Breast epithelium (tissue), 4 donors: ENCODE measurements at places on chromosomes 1 and 21.

DNA sequence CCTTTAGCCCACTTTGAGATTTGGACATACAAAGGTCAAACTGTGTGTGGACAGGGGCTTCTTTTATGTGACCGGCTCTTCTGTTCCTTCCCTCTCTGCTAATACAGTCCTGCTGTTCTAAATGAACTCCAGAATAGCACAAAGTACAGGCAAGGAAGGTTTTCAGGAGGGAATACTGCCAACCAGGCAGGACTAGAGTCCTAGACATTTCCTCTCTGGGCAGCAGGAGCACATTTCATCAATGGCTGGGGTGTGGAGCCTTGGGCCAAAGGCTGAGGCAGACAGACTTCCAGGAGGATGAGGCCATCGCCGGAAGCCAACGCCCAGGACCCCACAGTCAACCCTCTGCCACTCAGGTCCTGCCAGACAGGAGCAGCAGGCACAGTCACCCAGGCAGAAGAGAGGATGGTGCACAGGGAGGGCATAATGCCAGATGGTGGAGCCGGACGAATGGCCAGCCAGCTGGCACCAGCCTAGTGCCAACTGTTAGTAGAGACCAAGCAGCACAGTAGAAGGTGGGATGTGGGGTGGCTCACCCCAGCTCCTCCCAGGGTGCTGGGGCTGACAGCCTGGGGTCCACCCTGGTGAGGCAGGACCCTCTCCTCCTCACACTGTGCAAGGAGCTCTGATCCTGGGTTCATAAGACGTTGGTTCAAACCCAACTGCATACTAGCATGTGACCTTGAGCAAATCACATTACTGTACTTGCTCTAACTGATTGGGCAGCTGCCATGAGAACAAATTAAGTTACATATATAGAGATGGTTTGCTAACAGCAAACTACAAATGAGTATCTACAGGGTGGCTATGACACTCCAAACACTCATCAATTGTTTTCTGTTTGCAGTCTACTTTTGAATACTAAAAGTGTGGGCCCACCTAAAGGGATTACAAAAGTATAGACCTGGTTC, 410.7 kb downstream of the SIPA1L2 start:
- no peaks in the 10 kb centered on the region for H3K36me3 ChIP-seq
- H3K27ac ChIP-seq = no peak overlapping the region
- H3K4me3 ChIP-seq = no peak overlapping the region

- H3K4me1 ChIP-seq = no peaks in the 10 kb centered on the region
- no peak overlapping the region for H3K4me3 ChIP-seq
- no peak for DNase-seq
- H3K27ac ChIP-seq = no peak overlapping the region
Measured at GRCh38 chr1:115506518-115506917, 135.3 kb upstream of the VANGL1 start.

GRCh38 chr1:41380195-41380594, 19.0 kb downstream of the FOXO6 start:
- H3K27ac ChIP-seq = peak overlapping the region; percentile 98
- no peak overlapping the region for H3K4me3 ChIP-seq
- H3K36me3 ChIP-seq = no peaks in the 10 kb centered on the region
- no peaks in the 10 kb centered on the region for H3K27me3 ChIP-seq
- DNase-seq = no peak

- no peaks in the 10 kb centered on the region for H3K36me3 ChIP-seq
- H3K4me1 ChIP-seq = no peaks in the 10 kb centered on the region
- no peak overlapping the region for H3K27ac ChIP-seq
- H3K4me3 ChIP-seq = no peak overlapping the region
- DNase-seq = no peak
- H3K27me3 ChIP-seq = no peaks in the 10 kb centered on the region
Measured at GRCh38 chr1:181612100-181612499, 128.8 kb downstream of the CACNA1E start.

GRCh38 chr1:10519016-10519417, 44.3 kb downstream of the PEX14 start:
- H3K4me3 ChIP-seq = no peak overlapping the region
- H3K27ac ChIP-seq = peak overlapping the region; percentile 38
- no peaks in the 10 kb centered on the region for H3K4me1 ChIP-seq
- no peak for DNase-seq

- no peak overlapping the region for H3K4me3 ChIP-seq
- no peak overlapping the region for H3K27ac ChIP-seq
- no peaks in the 10 kb centered on the region for H3K27me3 ChIP-seq
Measured at GRCh38 chr1:229843627-229844238, 217.7 kb downstream of the URB2 start.

- H3K27ac ChIP-seq = no peak overlapping the region
- H3K4me3 ChIP-seq = no peak overlapping the region
- no peaks in the 10 kb centered on the region for H3K27me3 ChIP-seq
- DNase-seq = no peak
- no peaks in the 10 kb centered on the region for H3K36me3 ChIP-seq
- H3K4me1 ChIP-seq = no peaks in the 10 kb centered on the region
Measured at GRCh38 chr1:21099034-21099868, 77.4 kb downstream of the EIF4G3 start.

- no peak overlapping the region for H3K27ac ChIP-seq
- no peak for DNase-seq
- no peaks in the 10 kb centered on the region for H3K36me3 ChIP-seq
- no peaks in the 10 kb centered on the region for H3K27me3 ChIP-seq
- no peak overlapping the region for H3K4me3 ChIP-seq
Measured at GRCh38 chr1:191279266-191279800, 801.7 kb upstream of the BRINP3 start.

DNA sequence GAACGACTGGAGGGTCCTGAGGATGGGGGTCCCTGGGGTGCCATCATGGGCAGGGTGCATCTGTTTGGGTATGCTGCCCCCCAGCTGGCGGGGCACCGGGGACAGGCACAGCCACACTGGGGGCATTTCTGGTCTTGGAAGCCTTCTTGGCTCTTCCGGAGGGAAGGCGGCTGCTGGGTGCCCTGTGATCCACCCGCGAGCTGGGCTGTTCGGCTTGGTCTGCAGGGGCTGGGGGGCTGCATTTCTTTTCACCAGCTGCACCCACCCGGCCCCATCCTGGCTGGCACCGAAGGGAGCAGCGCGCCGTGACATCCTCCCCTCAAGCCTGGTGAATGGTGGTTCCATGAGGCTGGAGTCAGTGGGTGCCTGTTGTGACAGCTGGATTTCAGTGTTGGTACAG, 12.2 kb downstream of the FAAP20 start:
- no peak overlapping the region for H3K27ac ChIP-seq
- H3K4me1 ChIP-seq = no peaks in the 10 kb centered on the region
- no peak for DNase-seq
- H3K36me3 ChIP-seq = no peaks in the 10 kb centered on the region
- no peaks in the 10 kb centered on the region for H3K27me3 ChIP-seq

- no peak overlapping the region for H3K4me3 ChIP-seq
- H3K27me3 ChIP-seq = no peaks in the 10 kb centered on the region
Measured at GRCh38 chr21:33390479-33390878, 12.7 kb upstream of the IFNGR2 start.

GRCh38 chr21:45011911-45012661, 62.3 kb upstream of the ADARB1 start:
- peak overlapping the region; percentile 15 for H3K4me3 ChIP-seq
- H3K4me1 ChIP-seq = no peaks in the 10 kb centered on the region
- H3K36me3 ChIP-seq = no peaks in the 10 kb centered on the region
- peak overlapping the region; percentile 68 for H3K27ac ChIP-seq
- H3K27me3 ChIP-seq = no peaks in the 10 kb centered on the region

- no peaks in the 10 kb centered on the region for H3K36me3 ChIP-seq
- H3K4me1 ChIP-seq = no peaks in the 10 kb centered on the region
- no peaks in the 10 kb centered on the region for H3K27me3 ChIP-seq
- H3K4me3 ChIP-seq = no peak overlapping the region
Measured at GRCh38 chr1:10101929-10102328, 69.2 kb downstream of the UBE4B start.

GRCh38 chr21:34109075-34109474, 35.7 kb downstream of the MRPS6 start:
- H3K27ac ChIP-seq = no peak overlapping the region
- H3K4me1 ChIP-seq = no peaks in the 10 kb centered on the region
- no peak overlapping the region for H3K4me3 ChIP-seq
- no peaks in the 10 kb centered on the region for H3K36me3 ChIP-seq
- H3K27me3 ChIP-seq = no peaks in the 10 kb centered on the region

GRCh38 chr1:224816062-224816461, 113.4 kb upstream of the DNAH14 start:
- no peak for DNase-seq
- no peaks in the 10 kb centered on the region for H3K36me3 ChIP-seq
- no peak overlapping the region for H3K27ac ChIP-seq
- H3K4me1 ChIP-seq = no peaks in the 10 kb centered on the region
- H3K27me3 ChIP-seq = no peaks in the 10 kb centered on the region

DNA sequence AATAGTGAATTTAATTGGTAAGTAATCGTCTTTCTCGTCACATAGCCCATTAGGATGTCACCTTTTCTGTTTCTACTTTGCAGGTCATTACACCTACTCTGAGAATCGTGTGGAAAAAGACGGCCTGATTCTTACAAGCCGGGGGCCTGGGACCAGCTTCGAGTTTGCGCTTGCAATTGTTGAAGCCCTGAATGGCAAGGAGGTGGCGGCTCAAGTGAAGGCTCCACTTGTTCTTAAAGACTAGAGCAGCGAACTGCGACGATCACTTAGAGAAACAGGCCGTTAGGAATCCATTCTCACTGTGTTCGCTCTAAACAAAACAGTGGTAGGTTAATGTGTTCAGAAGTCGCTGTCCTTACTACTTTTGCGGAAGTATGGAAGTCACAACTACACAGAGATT, 23.3 kb downstream of the PARK7 start:
- H3K27ac ChIP-seq = no peak overlapping the region
- peaks cover 13% of the 10 kb centered on the region for H3K4me1 ChIP-seq
- no peak for DNase-seq
- H3K27me3 ChIP-seq = no peaks in the 10 kb centered on the region
- no peak overlapping the region for H3K4me3 ChIP-seq
- no peaks in the 10 kb centered on the region for H3K36me3 ChIP-seq

GRCh38 chr21:45169682-45170081, 95.3 kb downstream of the ADARB1 start:
- no peaks in the 10 kb centered on the region for H3K4me1 ChIP-seq
- no peak overlapping the region for H3K4me3 ChIP-seq
- no peaks in the 10 kb centered on the region for H3K36me3 ChIP-seq
- no peak for DNase-seq

GRCh38 chr1:66925558-66925910, 744 bp downstream of the MIER1 start:
- H3K27ac ChIP-seq = peak overlapping the region; percentile 99
- H3K4me3 ChIP-seq = peak overlapping the region; percentile 84
- H3K36me3 ChIP-seq = no peaks in the 10 kb centered on the region
- no peaks in the 10 kb centered on the region for H3K4me1 ChIP-seq
- H3K27me3 ChIP-seq = no peaks in the 10 kb centered on the region
- no peak for DNase-seq

DNA sequence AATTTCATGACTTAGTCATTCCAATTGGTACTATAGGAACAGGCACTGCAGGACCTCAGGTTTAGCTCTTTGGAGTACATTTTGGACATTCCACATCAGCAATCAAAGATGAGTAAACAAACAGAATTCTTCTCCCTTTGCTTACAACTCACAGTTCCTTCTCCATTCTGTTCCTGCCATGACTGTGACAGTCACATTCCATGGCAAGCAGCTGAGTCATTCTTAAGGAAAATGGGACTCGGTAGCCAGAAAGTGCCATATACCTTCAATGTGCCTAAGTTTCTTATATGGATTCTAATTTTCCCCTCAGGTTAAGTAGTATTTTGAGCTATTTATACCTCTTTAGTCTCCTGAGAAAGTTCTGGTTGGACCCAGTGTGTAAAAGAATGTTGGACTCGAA, 25.6 kb downstream of the CRCT1 start:
- no peaks in the 10 kb centered on the region for H3K36me3 ChIP-seq
- no peak for DNase-seq
- no peaks in the 10 kb centered on the region for H3K27me3 ChIP-seq
- no peak overlapping the region for H3K27ac ChIP-seq

DNA sequence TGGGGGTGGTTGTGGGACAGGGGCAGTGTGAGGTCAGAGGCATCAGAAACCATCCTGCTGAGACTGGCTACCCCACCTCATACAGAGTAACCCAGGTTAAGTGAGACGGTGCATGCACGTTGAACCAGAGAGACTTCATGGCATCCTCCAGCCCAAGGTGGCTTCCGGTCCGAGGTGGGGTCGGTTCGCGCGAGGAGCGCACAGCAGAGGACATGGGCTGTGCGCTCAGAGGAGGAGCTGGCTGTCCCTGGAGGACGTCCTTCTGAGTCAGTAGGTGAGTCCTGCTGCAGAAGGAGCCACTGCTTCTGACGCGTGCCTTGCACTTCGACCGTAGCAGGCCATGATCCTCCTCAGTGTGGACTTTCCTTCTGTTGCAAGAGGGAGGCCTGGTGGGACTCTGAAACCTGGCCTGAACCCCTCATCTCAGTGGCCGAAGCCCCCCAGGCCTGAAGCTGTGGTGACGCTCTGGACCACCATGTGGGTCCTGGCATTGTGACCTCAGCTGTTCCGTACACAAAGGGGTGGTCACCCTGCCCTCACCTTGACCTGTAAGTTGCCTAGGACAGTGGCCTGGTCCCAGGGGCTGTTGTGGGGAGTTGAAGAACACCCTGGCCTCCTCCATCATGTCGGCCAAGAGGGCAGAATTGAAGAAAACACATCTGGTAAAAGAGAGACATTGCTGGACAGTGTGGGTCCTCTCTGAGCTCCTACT, at the start of gene TEX35:
TEX35 (plus strand) TSS at position 544 of the 712 bp plus-strand sequence; CDS start at position 624, 80 bp downstream.
- H3K36me3 ChIP-seq = no peaks in the 10 kb centered on the region
- H3K27ac ChIP-seq = no peak within 1 kb of the TSS
- H3K4me1 ChIP-seq = no peaks in the 10 kb centered on the region
- no peak within 1 kb of the TSS for H3K4me3 ChIP-seq
- DNase-seq = no peak

GRCh38 chr1:231842441-231842840, 215.9 kb downstream of the DISC1 start:
- no peak overlapping the region for H3K4me3 ChIP-seq
- H3K36me3 ChIP-seq = no peaks in the 10 kb centered on the region
- H3K27me3 ChIP-seq = no peaks in the 10 kb centered on the region
- DNase-seq = no peak
- no peak overlapping the region for H3K27ac ChIP-seq
- H3K4me1 ChIP-seq = no peaks in the 10 kb centered on the region

DNA sequence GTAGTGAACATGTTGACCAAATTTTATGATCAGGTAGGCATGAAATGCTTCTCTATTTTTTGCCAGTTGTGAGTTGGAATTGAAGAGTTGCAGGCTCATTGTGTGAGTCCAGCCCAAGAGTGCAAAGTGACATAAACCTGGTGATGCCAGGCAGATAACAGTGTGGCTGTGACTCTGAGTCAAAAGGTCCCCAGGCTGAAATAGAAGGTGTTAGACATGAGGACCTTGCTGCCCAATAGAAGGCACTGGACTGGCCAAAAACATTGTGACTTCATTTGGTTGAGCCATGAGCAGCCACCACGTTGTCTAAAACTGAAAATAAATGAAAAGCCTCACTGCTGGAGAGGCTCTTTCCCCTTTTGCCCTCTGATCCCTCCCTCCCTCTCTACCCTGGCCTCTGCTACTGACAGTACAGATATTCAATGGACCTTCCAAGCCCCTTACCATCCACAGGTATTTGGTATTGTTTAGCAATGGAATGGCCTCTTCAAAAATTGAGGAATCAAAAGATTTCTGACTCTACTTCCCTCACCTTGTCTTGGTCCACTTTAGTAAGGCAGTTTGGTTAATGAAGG, 67.8 kb upstream of the ABCD3 start:
- DNase-seq = no peak
- no peaks in the 10 kb centered on the region for H3K36me3 ChIP-seq
- H3K27ac ChIP-seq = no peak overlapping the region
- H3K4me1 ChIP-seq = no peaks in the 10 kb centered on the region
- H3K4me3 ChIP-seq = no peak overlapping the region

GRCh38 chr21:46189959-46190490, 5.8 kb upstream of the SPATC1L start:
- DNase-seq = peak; percentile 49
- H3K4me3 ChIP-seq = no peak overlapping the region
- H3K4me1 ChIP-seq = peaks cover 13% of the 10 kb centered on the region
- H3K27ac ChIP-seq = peak overlapping the region; percentile 92
